ENCODE measurements at places on chromosomes 16 and 17.

DNA sequence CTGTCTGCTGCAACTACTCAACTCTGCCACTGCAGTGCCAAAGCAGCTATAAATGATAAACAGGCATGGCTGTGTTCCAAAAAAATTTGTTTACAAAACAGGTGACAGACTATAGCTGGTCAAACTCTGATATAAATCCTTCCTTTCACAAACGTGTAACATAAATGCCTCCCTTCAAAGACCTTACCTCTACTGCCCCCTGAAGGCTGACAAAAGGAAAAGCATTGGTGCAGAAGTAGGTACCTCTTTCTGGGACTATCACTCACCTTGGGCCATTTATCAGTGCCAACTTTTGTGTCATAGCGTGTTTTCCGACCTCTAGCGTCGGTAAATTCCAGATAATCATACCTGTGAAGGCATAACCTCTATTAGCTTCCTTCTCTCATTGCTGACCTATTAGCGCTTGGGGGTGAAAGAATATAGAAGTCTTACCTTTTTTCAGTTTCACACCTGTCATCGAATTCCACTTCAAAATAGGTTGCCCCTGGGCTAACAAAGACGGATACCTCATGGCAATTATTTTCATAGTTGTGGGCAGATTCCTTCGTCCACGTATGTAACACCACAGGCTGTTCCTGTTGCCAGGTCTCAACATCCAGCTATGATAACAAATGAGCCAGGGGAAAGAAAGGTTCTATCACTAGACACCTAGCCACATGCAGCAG lies 67.9 kb downstream of the ZZEF1 start:
- DNase-seq = peak; percentile 75

DNA sequence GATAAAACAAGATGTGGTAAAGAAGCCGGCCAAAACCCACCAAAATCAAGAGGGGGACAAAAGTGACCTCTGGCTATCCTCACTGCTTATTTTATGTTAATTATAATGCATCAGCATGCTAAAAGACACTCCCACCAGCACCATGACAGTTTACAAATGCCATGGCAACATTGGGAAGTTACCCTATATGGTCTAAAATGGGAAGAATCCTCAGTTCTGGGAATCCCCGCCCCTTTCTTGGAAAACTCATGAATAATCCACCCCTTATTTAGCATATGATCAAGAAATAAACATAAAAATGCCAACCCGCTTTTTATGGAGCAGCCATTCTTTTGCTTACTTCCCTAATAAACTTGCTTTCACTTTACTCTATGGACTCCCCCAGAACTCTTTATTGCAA lies 25.6 kb downstream of the CMTR2 start:
- DNase-seq = no peak

GRCh38 chr17:42659079-42659931 lies at the start of gene TUBG2:
TUBG2 (plus strand) TSS chr17:42659284; CDS start chr17:42659504, 220 bp downstream.
- peak; percentile 76 for DNase-seq

DNA sequence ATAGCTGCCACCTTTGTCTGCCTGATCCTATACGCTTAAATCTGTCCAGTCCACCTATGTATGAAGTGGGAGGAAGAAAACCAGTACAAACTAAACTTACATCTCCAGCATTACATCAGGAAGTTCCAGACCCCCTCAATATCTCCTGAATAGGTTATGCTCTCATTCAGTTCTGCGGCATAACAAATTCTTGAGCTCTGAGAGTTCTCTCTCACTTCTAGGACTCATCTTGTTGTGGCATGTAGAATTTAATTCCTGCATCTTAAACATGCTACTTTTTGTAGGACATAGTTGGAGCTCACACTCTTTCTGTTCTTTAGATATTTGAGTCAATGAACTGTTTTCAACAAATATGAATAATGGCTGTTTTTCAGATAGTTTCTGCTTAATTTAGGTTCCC lies 662.5 kb downstream of the CDH11 start:
- no peak for DNase-seq

GRCh38 chr17:78707016-78707415 lies 75.1 kb downstream of the CYTH1 start:
- DNase-seq = no peak

DNA sequence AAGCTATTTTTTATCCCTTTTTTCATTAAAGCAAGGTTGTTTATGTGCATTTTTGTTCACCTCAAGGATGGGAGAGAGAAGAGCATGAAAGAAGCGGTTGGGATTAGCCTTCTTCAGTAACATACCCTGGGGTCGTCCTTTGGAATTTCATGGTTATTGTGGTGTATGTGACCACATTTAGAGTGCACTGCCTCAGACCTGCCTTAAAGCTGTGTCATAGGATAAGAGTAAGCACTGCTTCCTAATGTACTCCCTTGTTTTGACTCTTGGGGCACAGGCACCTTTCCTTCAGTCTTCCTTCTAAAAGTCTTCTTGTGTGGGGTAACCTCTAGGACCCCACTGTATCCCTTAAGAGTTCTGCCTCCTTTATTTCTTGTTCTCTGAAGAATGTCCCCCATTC lies 28.9 kb downstream of the TNRC6A start:
- DNase-seq = no peak

GRCh38 chr17:6126768-6127167 lies 56.6 kb downstream of the WSCD1 start:
- no peak for DNase-seq

DNA sequence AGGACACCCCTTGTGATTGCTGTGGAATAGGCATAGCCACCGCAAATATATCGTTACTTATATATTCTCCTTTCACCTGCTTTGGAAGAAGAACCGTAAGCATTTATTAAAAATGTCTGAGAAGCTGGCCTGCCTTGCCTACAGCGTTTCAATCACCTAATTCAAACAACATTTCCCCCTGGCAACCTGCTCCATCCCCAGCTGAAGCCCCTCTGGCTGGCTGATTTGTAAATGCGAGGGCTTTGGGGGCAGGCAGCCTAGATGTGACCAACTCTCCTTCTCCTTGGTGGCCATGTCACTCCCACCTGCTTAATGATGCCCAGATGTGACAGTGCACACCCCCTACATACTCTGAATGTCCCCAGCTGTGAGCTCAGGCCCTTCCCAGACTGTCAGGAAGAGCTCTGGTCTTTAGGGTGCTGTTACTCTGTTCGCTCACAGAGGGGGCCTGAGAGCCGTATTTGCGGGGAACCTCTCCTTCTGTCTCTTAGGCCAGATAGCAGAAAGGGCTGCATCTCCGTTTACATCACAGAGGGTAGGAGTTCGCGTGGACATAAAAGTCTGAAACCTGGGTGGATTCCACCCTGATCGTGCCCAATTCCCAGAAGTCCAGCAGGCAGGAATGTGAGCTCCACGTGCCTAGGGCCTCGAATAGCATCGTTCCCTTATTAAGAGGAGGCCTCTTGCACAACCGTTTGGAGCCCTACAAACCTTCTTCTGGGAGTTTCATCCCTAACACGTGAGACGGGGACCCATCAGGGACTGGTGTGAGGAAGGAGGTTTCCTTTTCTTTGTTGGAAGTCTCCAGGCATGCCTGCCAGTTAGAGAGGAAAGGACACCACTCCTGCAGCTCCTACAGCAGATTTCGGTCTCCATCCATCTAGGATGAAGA lies 2.4 kb upstream of the SDK2 start:
- peak; percentile 55 for DNase-seq

DNA sequence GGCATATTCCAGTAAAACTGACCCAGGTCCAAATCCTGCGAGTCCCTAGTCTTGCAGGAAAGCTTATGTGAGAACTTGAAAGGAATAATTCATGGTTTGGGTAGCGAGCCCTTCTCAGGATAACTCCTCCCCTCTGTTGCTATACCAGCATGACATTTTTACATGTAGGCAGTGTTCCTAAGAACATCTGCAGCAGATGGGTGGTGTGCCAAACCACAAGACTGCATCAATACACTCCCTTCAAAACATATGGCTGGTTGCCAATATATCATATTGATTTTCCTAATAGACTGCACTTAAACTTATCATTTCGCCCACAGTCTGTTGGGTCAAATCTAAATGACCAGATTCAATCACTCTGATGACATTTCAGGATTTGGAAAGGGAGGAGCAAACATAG lies 19.9 kb downstream of the PSME3IP1 start:
- DNase-seq = no peak

- no peak for DNase-seq
Observed at GRCh38 chr17:63370696-63371095, 75.4 kb downstream of the CYB561 start.

DNA sequence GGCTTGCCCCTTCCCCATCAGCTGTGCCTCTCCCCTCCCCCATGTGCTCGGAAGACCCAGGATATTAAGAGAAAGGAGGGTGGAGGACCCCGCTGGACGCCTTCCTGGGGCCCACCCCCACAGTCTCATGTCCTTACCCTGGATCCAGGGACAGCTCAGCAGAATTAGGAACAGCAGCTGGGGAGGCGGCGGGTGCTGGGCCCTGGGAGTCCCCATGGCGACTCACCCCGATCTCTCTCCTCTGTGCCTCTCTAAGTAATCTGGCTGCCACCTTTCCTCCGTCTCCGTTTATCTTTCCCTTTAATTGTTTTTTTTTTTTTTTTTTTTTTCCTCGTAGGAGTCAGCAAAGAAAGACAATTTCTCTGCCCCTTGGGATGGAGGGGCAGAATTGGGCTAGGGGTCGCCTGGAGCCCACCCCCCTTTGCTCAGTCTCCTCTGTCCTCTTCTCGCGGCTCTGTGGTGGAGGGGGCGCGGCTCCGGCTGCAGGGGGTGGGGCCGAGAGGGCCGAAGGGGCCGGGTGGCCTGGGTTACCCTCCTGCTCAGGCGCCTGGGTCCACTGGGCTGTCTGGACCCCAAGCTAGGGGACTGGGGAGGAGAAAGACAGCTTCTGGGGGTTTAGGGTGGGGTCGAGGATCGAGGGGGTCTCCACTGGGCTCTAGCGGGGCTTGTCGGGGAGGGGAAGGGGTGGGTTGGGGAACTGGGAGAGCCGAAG lies 390 bp downstream of the SEZ6L2 start:
- DNase-seq = no peak

DNA sequence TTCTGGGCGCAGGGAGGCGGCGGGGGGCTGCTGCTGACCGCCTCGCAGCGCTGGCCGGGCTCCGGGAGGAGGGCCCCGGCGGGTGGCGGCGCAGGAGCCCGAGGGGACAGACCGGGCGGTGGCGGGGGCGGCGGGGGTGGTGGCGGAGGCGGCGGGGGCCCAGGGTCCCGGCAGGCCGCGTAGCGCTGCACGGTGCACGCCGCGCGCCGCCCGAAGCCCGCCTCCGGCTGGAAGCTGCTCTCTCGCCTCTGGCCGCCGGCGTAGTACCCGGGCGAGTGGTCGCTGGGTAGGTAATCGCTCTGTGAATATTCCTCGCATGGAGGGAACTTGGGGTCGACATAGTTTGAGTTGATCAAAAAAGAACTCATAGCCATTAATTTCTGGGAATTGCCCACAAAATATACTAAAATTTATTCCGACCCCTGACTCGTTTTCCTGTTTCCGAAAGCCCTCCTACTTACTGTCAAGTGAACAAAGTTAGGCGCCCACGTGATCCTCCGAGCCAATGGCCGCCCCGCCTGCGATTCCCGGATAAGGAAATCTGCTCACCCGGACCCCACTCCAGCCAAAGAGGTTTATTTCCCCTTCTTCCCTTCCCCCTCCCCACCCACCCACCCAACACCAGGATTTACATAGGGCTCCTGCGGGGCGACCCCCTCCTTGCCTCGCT lies at the start of gene HOXB4:
HOXB4 (minus strand) TSS at position 405 of the 670 bp plus-strand sequence; CDS start at position 374, 31 bp downstream.
- DNase-seq = peak; percentile 77

DNA sequence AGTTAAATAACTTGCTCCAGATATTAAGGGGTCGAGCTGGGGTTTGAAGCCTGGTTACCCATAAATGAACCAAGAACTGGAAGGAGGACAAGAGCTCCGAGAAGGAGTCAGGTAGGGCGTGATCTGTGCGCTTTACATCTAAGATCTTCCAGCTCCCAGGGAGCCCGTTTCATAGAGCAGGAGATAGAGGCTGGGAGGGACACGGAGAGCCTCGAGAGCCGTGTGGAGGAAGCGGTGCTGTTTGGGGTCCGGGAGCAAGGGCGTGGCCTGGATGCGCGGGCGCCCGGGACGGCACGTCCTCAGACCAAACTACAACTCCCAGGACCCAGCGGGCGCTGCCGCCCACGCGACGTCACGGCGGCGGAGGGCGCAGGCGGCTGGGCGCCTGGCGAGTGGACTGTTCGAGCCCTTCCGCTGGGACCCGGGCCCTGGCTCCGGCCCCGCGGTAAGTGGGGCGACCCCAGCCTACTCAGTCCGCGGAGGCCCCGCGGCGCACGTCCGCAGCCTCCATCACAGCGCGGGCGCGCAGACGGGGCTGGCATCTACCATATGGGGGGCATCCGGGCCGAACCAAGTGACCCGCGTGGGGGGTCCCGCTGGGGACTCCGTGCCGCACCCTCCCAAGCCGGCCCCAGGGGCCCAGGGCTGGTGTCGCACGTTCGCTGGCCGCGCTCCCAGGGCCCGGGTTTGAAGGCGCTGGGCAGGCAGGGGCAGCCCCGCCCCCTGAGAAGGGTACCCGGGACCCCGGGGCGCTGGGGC lies at the start of gene BCKDK:
BCKDK (plus strand) TSS at position 352 of the 759 bp plus-strand sequence. CDS start 838 bp downstream, outside the sequence.
- peak; percentile 74 for DNase-seq

DNA sequence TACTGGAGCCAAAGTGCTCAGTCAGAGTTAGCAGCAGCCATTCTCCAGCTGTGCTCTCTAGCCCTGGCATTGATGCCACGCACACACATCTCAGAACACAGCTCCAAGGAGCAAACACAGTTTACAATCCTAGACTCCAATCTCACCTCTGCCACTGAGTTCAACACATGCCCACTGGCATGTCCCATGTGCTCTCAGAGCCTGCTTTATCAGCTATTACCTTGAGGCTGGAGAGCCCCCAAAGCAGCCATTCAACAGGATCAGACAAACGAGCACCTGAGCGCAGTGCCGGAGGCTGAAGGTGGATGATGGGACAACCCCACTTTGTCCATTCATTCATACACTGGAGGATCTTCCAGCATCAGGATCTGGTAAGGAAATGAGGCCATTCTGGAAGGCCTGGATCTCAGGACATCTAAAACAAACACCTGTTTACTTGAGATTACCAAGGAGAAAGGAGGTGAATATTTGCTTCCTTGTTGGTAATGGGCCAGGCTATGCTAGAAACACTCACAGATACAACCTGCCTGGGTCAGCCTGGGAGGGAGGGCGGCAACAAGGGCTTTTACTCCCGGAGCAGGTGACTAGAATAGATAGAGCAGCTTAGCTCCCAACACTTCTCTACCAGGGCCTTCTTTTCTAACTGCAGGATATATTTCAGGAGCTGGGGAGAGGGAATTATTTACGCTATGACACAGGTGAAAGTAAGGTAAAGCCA lies 25.4 kb downstream of the RANBP10 start:
- DNase-seq = no peak

- no peak for DNase-seq
Observed at GRCh38 chr17:82239926-82240505, 11.2 kb downstream of the SLC16A3 start.
